Type B pancreatic cell (in vitro differentiated cells): ENCODE measurements at places on chromosomes 4 and X.

- no peak for DNase-seq
Measured at GRCh38 chrX:30530606-30531005, 47.0 kb downstream of the TASL start.

DNA sequence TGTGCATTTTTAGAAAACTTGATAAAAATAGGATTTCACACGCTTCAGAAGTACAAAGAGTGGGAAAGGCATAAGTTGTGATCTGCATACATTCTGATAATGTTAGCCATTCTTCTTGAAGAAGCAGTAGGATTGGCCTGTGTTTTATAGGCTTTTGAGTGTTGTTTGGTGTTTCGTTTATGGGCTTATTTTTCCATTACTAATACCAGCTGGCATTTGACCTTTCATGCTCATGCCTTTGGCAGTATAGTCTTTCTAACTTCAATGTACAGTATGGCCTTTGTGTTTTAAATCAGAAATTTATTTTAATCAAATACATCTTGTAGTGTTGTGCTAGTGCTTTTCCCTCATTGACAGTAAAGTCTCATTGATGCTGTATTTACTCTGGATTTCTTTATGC lies 51.5 kb upstream of the SLC4A4 start:
- no peak for DNase-seq

- DNase-seq: no peak
Measured at GRCh38 chr4:4913147-4913561, 53.7 kb downstream of the MSX1 start.

DNA sequence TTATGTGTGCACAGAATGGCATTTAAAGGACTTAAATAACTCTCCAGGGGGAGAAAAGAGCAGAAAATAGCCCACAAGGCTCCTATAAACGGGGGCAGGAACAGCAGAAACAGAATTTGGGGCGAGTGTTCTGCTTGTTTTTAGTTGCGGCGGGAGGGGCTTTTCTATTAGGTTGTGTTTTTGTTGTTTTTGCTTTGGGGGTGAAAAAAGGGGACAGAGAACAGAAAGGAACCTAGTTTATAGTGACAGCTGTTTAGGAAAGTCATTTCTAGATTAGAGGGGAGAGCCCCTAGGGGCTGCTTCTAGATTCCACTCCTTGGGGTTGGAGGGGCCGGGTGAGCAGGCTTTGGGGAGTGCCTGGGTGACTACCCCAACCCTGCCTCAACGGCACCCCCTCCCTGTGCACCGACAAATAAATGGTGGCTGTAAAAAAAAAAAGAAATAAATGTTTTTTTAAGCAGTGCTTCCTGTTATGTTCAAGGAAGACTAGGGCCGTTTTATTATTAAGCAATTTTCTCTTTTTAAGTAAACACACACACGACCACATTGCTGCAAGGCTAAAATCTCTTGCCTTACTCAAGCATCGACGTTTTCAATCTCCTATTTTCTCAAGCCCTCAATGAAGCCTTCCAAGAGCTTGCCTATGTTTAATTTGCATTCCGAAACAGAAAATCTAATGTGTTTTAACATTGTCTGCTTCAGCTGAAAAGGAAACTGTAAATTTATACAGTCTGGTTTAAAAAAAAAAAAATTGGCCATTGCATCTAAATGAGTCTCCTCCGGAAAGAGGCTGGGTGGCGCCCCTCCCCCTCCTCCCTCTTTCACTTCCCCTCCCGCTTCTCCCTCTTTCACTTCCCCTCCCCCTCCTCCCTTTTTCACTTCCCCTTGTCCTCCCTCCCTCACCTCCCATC lies 123.3 kb upstream of the TBL1X start:
- DNase-seq: no peak

GRCh38 chr4:87875191-87875590 lies 42.4 kb downstream of the MEPE start:
- DNase-seq: no peak

DNA sequence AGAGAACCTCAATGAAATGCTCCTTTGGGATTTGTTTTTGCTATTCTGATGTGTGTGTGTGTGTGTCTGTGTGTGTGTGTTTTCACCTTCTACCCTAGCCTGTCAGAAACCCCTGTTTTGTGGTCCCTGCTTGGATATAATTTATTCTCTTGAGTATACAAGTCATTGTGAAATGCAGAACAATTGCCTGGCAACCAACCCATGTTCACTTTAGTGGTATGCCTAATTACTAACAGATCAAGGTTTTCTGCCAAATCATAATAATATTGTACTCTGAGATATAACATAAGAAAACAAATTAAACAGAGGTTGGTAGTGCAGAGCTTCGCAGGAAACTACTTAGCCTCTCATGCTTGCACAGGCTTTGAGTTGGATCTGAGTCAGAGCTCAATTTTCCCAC lies 7.0 kb upstream of the TET2 start:
- no peak for DNase-seq

- no peak for DNase-seq
Measured at GRCh38 chr4:184669251-184669650, 19.7 kb downstream of the PRIMPOL start.

GRCh38 chrX:18927558-18927957 lies 56.4 kb downstream of the PHKA2 start:
- no peak for DNase-seq

GRCh38 chrX:65758505-65758904 lies 91.1 kb downstream of the MSN start:
- DNase-seq: no peak

DNA sequence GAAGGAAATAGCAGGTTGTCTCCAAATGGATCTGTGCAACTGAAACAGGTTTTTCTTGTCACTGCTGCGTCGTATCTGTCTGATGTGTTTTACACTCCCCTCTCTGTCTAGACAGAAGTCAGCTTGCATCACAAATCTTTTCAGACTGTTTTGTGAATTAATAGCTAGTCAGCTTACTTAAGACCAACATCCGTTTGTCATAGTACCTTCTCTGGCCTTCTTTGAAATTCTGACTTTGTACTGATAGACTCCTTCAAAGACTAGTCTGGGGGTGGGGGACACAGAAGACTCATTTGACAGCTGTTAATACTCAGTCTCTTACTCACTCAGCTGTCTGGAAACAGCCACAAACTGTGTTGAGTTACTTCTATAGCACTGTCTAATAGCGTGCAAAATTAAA lies 197.8 kb downstream of the PALLD start:
- no peak for DNase-seq

DNA sequence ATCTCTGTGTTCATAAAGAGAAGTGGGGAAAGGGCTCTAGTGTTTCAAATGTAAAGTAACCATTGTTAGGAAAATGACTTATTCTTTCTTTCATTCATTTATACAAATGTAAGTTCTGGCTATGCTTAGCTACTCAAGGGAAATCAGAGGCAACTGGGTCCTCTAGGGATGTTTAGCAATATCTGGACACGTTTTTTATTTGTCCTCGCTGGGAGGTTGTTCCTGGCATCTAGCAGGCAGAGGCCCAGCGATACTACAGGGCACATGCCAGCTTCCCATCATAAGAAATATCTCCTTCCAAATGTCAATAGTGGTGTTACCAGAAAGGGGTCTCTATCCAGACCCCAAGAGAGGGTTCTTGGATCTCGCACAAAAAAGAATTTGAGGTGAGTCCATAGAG lies 150.0 kb downstream of the VCX3A start:
- DNase-seq: no peak

- no peak for DNase-seq
Measured at GRCh38 chrX:114361076-114361725, 222.7 kb upstream of the HTR2C start.

DNA sequence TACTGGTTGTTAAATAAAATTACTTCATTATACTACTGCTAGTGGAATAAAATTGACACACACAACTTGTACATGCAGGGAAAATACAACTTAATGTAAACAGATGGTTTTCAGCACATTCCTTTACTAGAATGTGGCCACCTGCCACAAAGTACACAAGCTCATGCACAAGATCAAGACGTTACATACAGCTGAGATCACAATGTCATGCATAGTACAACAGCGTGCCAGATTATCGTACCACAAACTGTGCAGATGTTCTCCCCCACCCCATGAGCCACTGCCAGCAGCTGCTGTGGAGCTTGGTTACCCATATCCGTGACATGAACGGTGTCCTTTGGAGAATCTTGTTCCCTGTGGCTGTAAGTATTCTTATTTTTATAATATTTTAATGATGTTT lies 27.7 kb downstream of the FBXO8 start:
- DNase-seq: no peak

GRCh38 chr4:7206911-7207567 lies 14.7 kb downstream of the SORCS2 start:
- DNase-seq: no peak

DNA sequence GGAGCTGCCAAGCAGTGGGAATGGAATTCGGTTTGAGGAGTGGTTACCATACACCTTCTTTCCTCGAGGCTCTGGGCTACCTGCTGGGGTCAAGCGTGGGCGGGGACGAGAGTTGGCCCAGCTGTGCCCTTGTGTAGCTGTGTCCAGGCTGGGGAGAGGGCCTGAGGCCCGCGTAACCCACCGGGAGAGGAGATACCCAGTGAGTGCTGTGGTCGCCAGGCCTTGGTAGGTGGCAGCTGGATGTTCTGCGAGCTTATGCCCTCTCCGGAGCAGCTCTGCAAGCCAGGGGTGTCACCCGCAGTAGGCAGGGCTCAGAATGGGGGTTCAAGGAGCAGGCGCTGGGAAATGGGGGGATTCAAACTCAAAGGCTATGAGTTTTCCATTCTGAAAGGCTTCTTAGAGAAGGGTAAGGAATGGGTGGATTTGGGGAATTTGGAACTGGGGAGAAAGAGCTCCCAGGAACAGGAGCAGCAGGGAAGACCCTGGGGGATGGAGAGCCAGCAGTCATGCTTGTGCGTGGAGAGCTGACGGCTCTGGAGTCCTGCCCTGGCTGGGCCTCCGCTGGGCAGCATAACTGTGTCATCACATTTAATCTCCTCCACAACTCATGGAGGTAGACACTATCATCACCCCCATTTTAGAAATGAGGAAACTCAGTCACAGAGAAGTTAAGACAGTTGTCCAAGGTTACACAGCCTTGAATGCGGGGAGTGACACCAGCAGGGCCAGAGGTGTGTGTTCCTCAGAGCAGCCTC lies 117.5 kb downstream of the SORCS2 start:
- DNase-seq: no peak

- DNase-seq: no peak
Measured at GRCh38 chr4:67809502-67809901, 55.3 kb upstream of the GNRHR start.

DNA sequence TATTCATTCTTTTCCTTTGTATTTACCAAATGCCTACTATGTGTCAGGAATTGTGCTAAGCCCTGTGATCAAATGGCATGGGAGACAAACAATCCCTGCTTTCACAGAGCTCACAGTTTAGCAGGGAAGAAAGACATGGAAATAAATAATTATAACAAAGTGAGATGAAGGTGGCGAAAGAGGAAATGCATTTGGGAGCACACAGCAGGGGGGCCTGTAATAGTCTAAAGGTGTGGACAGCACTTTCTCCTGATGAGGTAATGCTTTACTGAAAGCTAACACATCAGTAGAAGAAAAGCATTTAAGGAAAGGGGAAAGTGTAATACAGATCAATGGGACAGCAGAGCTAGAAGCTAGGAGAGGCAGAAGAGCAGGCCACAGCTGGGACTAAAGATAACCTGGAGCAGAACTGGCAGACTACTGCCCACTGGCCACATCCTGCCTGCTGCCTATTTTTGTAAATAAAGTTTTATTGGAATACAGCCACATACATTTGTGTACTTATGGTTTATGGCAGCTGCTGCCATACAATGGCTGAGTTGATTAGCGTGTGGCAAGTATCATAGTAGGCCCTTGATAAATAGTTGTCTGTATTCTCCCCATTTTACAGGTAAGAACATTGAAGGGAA lies 67.1 kb upstream of the TAPT1 start:
- DNase-seq: no peak

DNA sequence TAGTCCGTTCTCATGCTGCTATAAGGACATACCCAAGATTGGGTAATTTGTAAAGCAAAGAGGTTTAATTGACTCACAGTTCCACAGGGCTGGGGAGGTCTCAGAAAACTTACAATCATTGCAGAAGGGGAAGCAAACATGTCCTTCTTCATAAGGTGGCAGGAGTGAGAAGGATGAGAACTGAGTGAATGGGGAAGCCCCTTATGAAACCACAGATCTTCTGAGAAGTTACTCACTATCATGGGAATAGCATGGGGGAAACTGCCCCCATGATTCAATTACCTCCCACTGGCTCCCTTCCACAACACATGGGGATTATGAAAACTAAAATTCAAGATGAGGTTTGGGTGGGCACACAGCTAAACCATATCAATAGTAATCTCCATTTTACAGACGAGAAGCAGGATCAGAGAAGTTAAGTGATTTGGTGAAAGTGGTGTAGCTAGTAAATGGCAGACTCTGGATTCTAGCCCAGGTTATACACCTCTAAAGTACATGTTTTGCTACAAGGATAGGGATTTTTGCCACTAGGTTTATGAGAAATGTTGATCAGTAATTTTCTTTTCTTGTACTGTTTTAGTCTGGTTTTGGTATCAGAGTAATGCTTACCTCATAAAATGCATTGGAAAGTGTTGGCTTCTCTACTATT lies 47.3 kb upstream of the C1GALT1C1 start:
- no peak for DNase-seq

GRCh38 chrX:133513123-133513522 lies 97.8 kb upstream of the GPC4 start:
- DNase-seq: no peak

- no peak for DNase-seq
Measured at GRCh38 chrX:129565046-129565650, 25.1 kb downstream of the OCRL start.

DNA sequence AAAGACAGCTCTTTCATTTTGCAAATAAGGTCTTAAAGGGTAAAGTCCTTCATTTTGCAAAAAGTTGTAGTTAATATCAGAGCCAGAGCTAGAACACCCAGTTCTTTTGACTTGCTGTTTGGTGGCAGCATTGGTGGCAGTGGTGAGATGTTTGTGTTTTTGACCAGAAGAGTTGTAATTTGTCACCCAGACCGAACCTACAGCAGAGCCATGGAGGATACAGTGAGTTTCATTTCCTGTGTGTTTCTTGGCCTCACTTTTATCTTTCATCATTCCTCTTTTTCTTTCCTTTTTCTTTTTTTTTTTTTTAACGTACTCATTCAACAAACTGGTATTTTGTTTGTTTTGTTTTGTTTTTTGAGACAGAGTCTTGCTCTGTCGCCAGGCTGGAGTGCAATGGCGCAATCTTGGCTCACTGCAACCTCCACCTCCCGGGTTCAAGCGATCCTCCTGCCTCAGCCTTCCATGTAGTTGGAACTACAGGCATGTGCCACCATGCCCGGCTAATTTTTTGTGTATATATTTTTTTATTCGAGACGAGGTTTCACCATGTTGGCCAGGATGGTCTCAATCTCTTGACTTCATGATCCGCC lies 116.4 kb downstream of the AFF1 start:
- no peak for DNase-seq

GRCh38 chr4:140875746-140876452 lies 119.7 kb upstream of the TBC1D9 start:
- DNase-seq: no peak

- DNase-seq: no peak
Measured at GRCh38 chr4:14829795-14830194, 172.5 kb upstream of the CPEB2 start.
